NCI-H82 (cell line): ENCODE measurements at places on chromosomes 2 and 18.
A peak's percentile ranks its signal among the peaks of the same experiment; 100 is the strongest.

- DNase-seq = no peak
These were observed 18.9 kb upstream of the SRBD1 start for GRCh38 chr2:45629971-45630370.

DNA sequence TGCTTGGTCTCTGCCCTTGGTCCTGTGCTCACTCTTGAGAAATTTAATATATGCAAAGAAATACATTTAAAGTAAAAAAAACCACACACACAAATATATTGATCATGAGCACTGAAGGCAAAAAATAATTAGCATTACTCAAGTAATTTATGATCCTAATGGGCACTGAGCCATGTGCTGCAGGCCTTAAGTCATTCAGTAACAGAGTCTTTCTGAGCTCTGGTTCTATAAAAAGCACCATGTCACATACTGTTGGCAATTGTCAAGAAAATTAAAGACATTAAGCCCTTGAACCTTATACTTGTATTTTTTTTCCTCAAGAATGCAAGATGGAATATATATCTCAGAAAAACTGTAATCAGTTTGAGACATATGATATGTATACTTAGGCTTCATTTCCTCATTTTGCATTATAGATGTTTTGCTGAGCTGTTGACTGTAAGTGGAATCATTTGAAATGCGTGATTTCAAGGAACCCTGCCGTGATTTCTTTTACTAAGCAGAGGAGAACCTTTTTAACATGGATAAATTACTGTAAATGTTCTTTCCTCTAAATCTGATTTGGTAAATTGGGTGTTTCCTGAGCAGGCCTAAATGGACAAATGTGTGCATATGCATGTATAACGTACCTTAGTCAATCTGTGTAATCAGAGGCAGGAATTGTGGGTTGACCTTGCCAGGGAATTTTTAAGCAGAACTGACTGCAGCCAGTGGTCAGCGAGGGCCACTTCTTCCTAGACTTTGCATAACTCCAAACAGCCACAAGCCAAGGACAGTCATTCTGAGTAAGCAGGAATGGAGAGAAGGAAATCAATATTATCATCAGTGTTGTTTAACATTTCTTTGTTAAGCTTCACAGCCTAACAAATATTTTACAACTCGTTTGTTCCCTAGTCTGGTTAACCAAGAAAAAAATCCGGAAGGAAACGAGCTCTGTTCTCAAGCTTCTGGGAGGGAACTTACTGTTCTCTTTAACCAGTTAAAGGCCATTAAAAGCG is 191.5 kb upstream of the ATP5MC3 start:
- no peak for DNase-seq

DNA sequence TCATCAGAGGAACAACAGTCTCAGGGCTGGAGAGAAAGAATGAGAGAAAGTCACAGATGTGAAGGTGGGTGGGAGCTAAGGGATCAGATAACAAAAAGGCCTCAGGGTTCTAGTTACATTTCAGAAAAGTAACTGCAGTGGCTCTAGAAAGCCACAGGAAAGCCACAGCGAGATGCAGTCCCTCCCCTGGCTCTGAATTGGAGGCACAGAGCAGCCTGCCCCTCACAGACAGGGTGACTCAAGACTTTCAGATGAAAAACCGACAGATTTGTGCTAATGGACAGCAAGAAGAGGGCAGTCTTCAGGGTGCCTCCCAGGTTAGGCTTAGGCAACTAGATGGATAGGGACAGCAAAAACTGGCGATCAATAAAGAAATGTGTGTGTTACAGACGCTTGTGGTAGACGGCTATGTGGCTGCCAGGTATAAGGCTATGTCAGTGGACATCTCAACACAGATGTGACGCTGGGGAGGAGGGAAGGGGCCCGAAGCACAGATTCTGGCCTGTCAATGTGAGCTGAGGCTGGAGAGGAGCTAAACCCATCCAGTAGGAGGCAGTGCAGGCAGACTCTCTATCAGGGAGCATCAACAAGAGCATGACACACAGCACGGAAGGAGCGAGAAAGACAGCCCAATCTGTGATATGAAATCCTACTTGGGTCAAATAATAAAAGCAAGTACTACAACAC is 26.2 kb downstream of the UNC50 start:
- DNase-seq = peak; percentile 54

DNA sequence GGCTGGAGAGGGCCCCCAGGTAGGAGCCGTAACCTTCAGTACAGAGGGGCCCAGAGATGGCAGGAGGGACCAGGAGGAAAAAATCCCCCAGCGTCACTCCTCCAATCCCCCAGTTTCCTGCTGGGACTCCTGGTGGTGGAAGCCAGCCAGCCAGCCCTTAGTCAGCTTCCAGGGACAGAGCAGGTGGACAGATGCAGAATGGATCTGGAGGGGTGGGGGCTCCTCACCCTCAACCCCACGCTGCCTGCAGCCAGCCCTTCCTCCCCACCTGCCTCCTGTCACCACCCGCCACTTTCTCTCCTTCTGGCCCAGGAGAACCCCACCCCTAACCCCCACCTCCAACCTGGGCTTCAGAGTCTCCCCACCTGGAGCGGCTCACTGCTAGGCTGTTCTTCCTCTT is 21.1 kb downstream of the EMX1 start:
- DNase-seq = peak; percentile 31

DNA sequence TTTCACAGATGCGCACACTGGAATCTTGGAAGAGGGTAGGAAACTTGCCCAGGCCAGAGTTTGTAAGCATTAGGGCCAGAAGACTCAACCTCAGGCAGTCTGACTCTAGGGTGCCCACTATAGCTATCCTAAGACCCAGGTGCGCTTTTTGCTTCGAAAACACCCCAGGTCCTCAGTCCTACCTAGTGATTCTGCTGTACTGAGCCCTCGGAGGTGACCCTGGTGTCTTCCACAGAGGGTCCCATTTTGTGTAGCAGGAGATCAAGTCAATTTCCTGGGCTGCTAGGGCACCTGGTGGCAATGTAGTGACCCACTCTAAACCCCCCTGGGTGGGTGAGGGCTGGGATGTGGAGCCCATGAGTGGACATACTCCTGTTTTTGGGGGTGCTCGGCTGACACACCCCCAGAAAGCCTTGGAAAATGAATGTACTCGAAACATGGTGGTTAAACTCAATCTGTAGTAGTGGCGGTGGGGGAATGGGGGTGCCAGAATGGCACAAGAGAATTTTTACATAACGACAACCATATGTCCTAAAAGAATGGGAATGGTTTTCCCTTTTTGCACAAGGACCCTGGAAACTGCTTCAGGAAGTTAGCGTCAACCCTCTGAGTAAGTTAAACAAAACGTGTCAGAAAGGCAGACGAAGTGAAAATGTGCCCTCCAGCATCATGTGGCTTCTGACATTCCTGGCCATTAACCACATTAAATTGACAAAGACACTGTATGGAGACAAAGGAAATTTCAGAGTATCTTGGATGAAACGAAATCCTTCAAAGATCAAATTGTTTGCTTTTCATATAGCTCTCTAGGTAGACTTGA is 218.0 kb upstream of the COPS8 start:
- no peak for DNase-seq

- DNase-seq = peak; percentile 31
These were observed 36.6 kb downstream of the ZDBF2 start for GRCh38 chr2:206311026-206311425.

DNA sequence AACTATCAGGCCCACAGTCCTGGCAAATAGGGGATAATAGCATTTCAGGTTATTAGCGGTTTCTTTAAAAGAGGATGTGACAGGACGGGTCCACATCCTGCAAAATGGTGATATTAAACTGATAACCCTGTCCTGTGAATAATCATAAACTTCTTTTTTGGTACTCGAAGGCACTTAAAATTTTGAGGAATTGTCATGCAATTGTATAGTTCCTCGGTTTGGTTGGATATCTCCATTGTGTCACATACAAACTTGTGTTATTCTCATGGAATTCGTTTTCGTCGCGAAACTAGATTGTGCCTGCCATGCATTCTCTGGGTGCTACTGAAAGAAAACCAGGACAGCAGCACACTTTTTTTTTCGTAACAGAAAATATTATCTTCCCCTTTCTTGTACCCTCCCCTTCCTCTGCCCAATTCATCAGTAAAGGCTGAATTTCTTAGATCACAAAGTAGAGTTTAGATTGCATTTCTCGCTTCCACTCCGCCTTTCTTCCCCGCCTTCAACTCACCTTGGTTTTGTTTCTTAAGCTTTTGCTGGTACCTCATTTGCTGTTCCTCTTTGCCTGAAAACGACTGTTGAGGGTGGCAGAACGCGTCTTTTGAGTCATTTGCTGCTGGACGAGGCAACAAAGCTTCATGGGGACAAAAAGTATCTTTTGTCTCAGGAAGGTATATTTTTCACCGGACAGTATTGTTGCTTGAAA is 1.3 kb downstream of the CERS6 start:
- DNase-seq = peak; percentile 27

GRCh38 chr2:128303095-128303791 is 15.4 kb downstream of the HS6ST1 start:
- DNase-seq = no peak

GRCh38 chr2:51071191-51071590 is 39.3 kb upstream of the NRXN1 start:
- no peak for DNase-seq

- DNase-seq = no peak
These were observed 19.3 kb upstream of the CD302 start for GRCh38 chr2:159817283-159817682.

DNA sequence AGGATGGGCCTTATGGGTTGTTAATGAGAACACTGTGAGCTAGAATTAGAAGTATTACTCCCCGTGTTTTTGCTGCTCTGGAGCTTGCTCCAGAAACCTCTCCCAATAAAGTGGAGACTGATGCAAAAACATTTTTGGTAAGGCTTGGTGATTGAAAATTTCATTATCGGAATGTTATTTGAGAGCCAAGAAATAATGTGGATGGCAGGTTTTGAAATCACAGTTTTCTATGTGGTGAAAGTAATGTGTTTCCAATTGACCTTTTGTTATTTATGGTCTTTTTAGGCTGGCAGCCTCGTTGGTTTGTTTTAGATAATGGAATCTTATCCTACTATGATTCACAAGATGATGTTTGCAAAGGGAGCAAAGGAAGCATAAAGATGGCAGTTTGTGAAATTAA is 5.1 kb downstream of the PLEKHA3 start:
- DNase-seq = no peak

GRCh38 chr2:60820416-60821132 is 60.8 kb upstream of the REL start:
- DNase-seq = no peak

GRCh38 chr2:174965992-174966744 is 39.0 kb downstream of the CHN1 start:
- DNase-seq = peak; percentile 48

GRCh38 chr2:20093263-20094141 is 42.1 kb upstream of the LAPTM4A start:
- DNase-seq = peak; percentile 75
